Activated T-cell treated with anti-CD3 and anti-CD28 coated beads for 4 hours (primary cell): ENCODE measurements at places on chromosomes 3 and 15.

GRCh38 chr15:78929536-78930264 is 15.1 kb downstream of the CTSH start:
- DNase-seq = no peak

GRCh38 chr15:77584201-77584600 is 48.5 kb downstream of the LINGO1 start:
- no peak for DNase-seq

DNA sequence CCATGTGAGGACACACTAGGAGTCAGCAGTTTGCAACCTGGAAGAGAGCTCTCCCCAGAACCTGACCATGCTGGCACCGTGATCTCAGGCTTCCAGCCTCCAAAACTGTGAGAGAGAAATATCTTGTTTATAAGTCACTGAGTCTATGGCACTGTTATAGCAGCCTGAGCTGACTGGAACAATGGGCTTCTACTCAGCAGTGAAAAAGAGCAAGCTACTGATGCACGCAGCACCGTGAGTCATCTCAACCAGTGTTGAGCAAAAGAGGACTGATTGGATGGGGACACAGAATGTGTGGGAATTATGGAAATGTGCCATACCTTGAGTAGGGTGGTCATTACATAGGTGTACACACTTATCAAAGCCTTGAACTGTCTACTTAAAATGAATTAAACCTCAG is 230.4 kb downstream of the PLCL2 start:
- DNase-seq = no peak

GRCh38 chr3:30873671-30874070 is 20.8 kb downstream of the GADL1 start:
- no peak for DNase-seq

DNA sequence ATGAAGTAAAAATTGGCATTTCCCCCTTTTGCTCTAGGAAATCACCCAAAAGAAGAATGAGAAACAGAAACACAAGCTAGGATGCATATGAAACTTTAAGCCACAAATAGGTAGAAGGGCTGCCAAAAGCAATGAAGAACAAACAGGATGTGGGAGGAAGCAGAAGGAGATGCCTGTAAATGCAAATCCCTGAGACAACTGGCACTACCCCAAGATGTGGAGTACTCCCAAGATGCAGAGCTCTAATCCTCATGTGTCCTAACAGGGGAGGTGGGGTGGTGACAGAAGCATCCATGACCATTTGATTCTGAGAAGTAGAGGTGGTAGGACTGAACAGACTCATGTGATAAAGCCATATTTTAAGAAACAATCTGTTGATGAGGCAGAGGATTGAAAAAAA is 31.9 kb upstream of the ZNF280D start:
- no peak for DNase-seq

DNA sequence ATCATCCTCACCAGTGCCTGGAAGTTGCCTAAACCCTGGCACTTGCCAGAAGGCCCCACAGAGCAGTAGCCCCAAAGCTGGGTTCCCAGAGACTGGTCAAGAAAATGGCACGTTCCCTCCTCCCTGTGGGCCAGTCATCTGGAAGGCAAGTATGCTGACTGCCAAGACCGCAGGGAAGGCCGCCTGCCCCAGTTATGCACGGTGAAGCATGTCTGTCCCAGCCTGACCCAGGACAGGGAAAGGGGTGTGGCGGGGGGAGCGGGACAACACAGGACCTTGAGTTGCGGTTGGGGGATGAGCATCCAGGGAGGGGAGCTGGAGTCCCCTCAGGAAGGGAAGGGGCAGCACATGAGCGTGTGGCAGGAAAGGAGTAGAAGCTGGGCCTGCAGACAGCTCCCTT is 33.0 kb downstream of the RBPMS2 start:
- no peak for DNase-seq

GRCh38 chr3:12234192-12234591 is 54.7 kb upstream of the PPARG start:
- no peak for DNase-seq

- DNase-seq = no peak
Measured at GRCh38 chr15:73740152-73741048, 12.8 kb downstream of the INSYN1 start.

DNA sequence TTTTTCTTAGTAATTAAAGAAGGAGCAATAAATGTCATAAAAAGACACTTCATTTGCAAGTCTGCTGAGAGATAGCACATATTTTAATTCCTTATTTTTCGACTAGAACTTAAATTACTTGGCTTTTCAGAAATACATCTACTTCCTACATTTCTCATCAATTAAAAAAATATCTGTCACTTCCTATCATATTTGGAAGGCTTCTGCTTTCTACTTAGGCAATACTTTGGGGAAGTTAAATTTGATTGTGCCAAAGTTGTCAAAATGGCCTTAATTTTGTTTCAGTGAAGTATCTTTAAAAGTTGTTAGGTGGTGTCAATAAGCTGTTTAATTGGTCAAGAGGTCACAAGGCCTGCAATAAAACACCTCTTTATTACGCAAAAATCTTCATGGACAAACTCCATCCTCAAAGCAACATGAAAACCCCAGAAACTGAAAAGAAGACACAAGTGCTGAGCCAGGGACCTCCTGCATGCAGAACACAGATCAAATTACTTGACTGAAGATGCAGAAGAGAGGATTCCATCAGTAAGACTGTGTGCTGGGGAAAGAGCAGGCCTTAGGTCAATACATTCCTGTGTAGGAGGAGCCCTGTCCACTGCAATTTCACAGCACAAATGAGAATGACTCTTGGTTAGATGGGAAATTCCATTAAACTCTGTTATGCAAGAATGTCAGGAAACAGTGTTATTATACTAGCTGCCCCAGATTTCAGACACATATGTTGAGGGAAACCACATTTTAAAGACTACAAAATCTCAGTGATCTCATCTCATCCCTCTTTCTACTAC is 48.0 kb upstream of the FSTL1 start:
- no peak for DNase-seq

- DNase-seq = no peak
Measured at GRCh38 chr15:91116113-91117067, 16.3 kb downstream of the SV2B start.

DNA sequence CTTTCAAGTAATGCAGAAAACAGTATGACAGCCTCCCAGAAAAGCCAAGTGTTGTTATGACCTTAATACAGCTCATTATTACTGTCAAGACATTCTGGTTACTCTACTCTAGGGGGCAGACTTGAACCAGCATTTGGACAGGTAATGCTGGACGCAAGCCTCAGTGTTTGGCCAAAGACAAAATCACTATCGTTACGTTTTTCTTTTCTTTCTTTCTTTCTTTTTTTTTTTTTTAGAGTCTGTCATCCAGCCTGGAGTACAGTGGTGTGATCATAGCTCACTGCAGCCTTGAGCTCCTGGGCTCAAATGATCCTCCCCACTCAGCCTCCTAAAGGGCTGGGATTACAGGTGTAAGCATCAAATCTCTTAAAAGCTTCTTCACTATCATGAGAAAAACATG is 29.4 kb upstream of the TMEM45A start:
- no peak for DNase-seq

DNA sequence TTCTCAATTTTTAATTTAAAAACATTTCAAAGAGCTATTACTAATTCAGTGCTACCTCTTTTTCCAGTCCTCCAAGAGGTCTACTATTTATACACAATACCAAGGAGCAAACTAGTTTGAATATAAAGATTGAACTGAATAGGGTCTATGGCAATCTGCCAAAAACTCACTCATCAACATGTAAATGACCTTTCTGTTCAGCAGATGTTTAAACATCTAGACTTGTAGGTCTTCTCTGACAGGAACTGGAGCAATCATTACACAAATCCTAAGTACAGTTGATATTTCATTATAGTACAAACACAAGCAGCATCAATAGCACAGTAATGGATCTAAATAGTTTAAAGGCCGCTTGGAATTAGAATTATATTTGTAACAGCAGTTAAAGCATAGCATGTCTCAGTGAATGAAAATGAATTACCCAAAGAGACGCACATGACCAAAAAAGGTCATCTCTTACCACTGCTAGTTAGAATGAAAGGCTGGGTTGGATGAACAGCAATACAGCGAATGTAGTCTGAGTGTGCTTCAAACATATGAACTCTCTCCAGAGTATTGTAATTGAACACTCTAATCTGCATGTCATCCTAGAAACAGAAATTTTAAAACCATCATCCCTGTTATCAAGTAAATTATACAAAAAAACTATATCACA is 10.7 kb downstream of the COPB2 start:
- no peak for DNase-seq

DNA sequence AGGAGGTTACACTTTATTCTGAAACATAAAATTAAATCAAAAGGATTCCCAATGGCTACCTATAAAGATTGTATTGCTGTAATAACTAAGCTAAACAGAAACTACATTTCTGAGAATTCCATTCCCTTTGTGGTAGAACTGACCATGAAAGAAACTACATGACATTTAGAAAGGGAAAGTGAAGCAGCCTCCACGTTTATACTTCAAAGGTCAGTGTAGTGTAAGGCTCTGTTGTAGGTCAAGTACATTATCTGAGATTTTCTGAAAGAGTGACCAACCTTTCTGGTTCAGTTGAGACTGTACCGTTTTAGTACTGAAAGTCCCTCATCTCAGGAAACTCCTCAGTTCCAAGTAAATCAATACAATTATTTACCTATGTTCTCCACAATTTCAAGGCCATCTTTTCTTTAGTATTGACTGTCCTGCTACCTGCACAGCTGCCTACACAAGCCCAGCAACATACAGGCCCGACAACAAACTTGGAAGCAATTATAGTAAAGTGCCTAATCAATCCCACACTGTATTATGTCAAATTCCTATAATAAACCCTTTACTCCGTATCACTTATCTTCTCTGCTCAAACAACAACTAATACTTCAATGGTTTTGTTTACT is 343.0 kb downstream of the PLOD2 start:
- no peak for DNase-seq

- DNase-seq = no peak
Measured at GRCh38 chr3:174365796-174366195, 493.3 kb upstream of the NAALADL2 start.

- no peak for DNase-seq
Measured at GRCh38 chr3:152177757-152178156, 91.0 kb upstream of the MBNL1 start.

DNA sequence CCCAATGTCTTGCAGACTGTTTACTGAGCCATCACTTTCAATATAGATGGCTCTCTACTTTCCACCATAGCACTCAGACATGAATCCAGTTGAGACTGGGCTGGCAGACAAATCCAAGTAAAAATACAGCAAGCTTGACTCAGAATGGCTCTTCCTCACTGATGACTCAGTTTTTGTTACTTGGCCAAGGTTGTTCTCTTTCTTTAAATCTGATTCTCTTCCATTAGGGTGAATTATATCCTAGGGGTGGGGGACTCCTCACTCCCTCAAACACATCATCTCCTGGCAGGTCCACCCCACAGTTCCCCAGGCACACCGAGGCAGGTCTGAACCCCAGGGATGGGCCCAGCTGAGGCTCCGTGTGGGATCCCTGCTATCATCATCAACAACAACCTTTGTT is 157.9 kb downstream of the MEX3B start:
- DNase-seq = no peak

GRCh38 chr15:47961401-47962090 is 159.2 kb upstream of the SLC24A5 start:
- no peak for DNase-seq

DNA sequence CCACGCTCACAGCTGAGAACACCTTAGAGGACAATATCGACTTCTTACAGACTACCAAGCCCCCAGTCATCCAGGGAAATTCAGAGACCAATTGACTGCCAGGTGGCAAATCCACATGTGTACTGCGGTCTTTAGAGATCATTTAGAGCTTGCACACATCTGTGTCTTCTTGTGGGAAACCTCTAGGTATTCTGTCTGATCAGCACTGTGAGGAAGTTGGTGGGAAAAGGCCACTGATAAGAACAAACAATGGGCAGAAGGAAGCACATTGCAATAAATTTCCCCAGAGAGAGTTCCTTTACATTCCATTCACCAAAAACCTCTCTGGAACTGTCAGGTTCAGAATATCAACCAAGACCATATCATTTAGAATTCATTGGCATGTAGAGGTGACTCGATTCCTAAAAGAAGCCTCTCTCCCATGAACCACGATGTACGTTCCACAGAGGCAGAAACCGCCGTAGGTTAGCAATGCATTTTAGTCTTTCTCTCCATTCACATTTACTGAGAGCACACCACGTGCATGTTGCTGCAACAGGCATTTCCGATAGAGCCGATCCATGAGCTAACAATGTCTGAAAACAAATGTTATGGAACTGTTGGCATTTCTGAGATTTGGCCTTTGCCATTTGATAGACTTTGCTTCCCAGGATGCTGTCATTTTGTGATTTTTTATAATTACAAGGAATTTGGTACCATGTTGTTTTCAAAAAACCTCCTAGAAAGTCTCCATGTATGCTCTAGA is 287.3 kb upstream of the TPRG1 start:
- no peak for DNase-seq

GRCh38 chr3:47813551-47814177 is 10.7 kb downstream of the DHX30 start:
- DNase-seq = no peak

- DNase-seq = no peak
Measured at GRCh38 chr3:50359760-50360110, 414 bp upstream of the TMEM115 start.

DNA sequence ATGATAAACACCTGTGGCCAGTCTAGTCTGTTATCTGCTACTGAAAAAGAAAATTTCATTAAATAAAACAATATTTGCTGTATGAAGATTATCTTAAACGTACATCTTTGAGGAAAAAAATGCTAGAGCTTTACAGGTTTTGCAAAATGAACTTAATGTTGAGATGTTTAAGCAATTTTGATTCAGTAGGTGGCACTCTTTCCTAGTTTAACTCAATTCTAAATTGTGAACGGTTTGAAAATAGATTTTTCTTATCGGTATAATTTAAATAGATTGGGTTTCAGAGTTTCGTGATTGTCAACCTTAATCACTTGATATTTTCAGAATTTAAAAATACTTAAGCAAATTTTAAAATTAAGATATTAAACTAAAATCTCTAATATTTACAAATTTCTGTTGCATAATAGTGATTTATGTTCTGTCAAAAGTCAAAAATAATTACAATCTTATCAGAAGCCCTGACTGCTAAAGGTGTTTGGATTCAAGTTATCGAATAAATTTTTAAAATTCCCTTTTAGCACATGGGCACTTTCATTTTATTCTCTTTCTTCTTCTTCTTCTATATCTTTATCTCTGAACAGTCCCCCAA is 7.0 kb upstream of the RNF111 start:
- no peak for DNase-seq

DNA sequence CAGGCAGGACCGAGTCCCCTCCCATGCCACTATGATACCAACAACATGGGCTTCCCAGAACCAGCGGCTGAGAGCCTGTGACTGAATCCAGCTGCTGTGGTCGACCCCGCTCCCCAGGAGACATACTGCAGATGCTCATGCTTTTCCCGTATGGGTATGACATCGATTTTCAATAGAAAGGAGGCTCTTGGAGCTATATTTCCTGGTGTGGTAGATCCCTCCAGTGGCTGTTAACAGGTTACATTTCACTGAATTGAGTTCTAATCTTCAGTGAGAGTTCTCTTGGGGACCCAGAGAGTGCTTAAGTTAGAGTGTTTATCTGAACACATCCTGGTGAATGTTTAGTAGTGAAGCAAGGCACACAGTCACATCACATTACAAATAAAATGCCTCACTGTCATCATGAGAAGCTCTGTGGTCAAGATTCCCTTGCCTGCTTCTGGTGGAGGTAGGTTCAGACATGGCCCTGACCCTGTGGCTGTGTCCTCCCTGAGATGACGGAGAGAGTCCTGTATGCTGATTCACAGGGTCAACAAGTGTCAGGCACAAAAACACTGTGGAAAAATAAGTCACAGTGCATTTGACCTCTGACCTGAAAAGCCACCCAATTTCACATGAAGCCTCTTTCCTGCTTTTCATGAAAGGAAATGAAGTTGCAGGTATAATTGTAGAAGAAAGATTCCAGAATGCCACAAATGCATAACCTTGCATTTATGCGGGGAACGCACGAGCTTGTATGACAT is 110.9 kb downstream of the GABRG3 start:
- DNase-seq = no peak
